ENCODE measurements at places on chromosomes 6 and 20.

GRCh38 chr6:84304881-84305280, 77.4 kb upstream of the CEP162 start:
- DNase-seq: no peak

DNA sequence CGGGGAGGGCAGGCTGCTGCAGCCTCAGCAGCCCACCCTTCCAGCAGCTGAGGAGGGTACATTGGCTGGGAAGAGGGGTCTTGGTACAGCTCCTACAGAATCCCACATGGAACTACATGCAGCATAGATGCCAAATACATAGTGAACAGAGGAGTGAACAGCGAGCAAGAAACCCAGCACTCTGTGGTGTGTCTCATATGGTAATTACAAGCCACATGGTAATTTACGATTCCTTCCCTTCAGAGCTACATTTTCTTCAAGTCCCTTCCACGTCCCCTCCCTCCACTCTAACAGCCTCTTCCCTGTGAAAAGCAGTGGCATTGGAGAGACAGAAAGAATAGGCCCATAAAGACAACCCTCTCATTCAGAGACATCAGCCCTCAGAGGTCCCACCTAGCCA, 167.7 kb downstream of the SYNDIG1 start:
- DNase-seq: no peak

DNA sequence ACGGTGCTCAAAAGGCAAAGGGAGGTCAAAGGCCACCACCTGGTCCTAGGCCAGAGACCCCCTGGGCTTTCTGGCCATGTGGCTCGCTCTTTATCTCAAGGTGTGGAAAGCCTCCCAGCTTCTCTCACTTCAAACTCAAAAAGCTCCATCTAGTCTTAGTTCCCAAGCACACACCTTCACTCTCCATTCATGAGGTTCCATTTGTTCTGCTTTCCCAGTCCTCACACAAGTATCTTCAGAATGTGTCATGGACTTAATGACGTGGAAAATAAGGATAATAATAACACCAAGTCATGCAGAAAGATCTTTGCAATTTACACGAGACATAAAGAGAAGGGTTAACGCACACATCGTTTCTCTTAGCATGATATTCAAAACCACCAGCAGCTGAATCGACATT, 219.3 kb downstream of the GMDS start:
- no peak for DNase-seq

GRCh38 chr20:9989066-9989724, 45.6 kb upstream of the ANKEF1 start:
- no peak for DNase-seq

DNA sequence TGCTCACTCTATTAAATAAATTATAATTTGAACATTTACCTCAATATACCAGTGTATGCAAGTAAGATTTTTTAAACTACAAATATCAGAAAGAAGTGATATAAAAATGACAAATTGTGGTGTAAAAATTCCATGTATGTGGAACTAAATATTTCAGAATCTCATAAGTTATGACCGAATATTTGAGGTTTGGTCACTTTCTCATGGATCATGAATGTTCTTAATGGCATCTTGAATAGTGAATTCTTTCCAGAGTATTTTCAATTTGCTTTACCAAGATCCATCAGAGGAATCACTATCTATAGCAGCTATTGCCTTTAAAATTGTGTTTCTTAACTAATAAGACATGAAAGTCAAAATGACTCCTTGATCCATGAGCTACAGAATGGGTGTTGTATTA, 950.6 kb downstream of the TBC1D32 start:
- DNase-seq: no peak

DNA sequence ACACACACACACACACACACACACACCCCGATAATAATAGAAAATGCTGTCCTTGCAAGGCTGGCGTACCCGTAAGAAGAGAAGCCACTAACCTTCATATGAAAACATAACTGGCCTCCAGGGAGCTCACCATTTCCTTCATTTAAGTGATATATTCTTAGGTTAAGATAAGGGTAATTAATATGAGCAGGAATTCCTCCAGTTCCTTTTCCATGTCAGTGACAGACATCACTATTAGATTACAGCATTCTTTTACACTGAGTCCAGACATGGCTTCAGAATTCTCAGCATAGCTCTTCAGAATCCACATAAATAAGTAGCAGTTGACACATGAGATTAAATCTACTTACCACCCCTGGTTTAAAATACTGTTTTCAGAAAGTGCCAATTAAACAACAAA, 121.9 kb downstream of the SIM1 start:
- DNase-seq: no peak

DNA sequence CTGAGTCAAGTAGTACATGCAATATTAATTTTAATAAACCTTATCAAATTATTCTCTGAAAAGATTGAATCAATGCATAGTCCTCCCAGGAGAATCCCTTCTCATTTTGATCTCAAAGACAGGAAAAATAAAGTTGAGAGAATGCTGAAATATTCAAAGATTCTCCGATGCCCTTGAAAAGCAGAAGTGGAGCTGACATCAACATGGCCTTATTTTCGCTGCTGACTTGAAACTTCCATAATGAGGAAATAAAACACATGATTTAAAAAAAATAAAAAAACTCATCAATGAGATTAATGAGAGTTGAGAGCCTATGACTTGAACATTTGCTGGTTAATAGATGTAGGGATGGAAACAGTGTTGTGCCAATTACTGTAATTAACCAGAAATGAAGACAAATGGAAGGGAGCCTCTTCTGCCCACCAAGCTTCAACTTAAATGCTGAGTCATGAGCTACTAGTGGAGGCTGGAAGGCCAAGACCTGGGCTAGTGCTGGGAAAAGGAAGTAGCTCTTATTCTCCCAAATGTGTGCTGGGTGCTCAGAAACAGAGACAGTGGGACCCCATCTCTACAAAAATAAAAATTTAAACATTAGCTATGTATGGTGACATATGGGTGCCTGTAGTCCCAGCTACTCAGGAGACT, 139.9 kb downstream of the BFSP1 start:
- no peak for DNase-seq

DNA sequence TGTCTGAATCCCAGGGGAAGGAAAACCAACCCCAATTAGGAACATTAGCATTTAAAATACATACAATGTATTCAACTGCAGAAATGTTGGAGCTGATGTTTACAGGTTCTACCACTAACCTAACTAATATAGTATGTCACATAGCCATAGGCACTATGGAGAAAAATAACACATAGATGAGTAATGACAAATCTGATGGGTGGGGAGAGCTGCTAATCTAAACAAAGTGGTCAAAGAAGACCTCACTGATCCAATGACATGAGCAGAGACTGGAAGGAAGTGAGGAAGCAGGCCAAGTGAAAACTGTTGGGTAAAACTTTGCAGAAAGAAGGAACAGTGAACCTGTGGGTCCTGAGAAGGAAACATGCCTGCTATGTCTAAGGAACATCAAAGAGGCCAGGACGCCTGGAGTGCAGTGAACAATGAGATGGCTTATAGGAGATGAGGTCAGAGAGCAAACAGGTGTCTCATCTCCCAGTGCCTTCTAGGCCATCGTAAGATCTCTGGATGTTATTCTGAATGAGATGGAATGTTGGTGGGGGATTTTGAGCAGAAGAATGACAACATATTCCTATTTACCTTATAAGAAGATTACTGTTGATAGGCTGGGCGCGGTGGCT, 135.7 kb downstream of the ALDH8A1 start:
- DNase-seq: no peak

DNA sequence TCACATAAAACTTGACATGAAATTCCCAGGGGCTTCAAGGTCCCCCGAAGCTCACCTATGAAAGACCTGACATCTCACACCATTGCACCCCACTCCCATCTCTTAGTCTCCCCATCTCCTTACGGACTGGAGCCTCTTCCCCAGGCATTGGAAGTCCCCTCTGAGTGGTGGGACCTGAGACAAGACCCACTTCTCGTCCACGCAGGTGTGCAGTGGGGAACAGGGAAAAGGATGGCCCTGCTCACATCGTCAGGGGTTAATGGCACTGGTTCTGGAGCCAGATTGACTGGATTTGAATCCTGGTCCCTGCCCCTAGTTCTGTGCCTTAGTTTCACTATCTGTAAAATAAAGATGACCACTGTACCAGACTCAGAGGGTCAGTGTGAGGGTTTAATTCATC, 15.5 kb downstream of the ADGRF1 start:
- no peak for DNase-seq

DNA sequence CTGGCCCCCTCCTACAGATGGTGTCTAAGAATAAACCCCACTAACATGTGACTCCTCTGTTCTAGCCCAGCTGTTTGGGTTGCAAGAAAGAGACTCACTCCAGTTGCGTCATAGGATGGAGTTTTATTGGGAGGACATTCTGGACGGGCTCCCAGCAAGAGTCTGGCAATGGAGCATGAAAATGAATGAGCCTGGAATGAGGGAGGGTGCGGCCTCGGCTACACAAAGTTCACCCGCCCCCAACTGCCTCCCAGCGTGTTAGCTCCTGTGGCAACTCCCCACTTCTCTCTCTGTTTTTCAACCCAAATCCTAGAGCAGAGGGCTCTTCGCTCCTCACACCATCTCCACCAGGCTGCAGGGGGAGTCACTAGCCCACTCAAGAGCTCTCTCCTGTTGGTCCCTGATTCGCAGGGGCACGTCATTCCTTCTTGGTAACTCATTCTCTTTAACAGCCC, 5.1 kb upstream of the ADAM33 start:
- DNase-seq: no peak

- DNase-seq: no peak
Measured at GRCh38 chr6:41715795-41716515, 19.5 kb downstream of the TFEB start.

DNA sequence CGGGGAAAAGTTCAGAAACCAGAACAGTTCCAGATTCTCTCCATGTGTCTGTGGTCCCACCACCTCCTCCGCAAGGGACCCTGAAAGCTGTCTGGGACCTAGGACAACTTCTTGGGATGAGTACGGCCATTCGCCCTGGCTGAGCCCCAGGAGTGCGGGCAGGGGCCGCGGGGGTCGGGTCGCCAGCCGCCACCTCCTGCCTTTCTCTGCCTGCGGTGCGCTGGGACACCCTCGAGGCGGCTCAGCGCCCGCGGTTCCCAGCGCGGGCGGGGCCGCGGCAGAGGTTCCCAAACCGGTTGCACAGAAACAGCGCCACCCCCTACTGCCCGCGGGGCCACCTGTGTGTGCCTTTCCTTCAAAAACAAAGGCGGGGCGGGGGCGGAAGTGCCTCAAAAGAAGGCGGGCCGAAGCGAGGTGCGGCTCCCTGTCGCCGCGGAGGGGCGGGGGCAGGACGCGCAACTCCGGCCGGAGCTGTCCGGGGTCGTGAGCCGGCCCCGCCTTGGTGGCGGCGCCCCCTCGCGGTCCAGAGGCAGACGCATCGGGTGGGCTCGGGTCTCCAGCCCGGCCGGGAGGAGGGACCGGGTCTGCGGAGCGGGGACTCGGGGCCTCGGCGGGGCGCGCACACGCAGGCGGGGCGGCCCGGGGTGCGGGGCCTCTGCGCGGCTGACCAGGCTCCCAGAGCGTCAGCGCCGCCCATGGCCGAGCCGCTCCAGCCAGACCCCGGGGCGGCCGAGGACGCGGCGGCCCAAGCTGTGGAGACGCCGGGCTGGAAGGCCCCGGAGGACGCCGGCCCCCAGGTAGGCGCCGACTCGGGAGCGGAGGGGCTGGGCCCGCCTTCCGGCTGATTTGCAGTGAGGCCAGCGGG, at the start of gene HEBP2:
HEBP2 (plus strand) TSS at position 423 of the 865 bp plus-strand sequence; CDS start at position 696, 273 bp downstream.
- peak; percentile 91 for DNase-seq

DNA sequence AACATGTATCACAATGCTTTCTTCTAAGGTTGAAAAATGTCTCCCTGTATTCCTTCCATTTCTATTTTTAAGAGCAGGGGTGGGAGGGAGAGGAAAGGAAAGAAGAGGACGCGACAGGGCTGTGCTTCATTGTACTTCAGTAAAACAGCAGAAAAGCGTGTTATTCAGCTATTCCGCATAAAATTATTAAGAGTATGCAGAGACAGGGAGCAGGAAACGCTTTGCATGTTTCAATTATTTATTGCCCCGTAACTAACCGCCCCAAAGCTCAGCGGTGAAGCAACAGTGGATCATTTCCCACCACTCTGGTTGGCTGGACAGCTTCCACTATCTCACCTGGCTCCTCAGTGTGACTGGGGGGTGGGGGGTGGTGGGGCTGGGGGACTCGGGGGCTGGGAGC, 188.9 kb downstream of the TTLL2 start:
- DNase-seq: no peak

GRCh38 chr6:142489722-142490610, 188.2 kb downstream of the ADGRG6 start:
- DNase-seq: no peak

- DNase-seq: no peak
Measured at GRCh38 chr20:18676396-18676795, 88.5 kb downstream of the DTD1 start.

DNA sequence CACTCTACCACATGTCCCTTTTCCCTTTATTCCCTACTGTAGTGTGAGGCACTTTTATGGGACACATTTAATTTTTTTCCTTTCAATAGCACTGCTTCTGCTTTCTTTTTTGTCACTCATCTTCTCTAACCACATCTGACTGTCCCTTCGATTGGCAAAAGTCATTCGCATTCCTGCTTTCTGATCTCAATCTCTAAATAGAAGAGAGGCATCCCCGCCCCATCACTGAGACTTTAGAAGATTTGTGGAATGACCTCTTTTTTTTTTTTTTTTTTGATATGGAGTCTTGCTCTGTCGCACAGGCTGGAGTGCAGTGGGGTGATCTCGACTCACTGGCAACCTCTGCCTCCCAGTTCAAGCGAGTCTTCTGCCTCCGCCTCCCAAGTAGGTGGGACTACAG, 9.1 kb downstream of the ZNF292 start:
- DNase-seq: no peak

DNA sequence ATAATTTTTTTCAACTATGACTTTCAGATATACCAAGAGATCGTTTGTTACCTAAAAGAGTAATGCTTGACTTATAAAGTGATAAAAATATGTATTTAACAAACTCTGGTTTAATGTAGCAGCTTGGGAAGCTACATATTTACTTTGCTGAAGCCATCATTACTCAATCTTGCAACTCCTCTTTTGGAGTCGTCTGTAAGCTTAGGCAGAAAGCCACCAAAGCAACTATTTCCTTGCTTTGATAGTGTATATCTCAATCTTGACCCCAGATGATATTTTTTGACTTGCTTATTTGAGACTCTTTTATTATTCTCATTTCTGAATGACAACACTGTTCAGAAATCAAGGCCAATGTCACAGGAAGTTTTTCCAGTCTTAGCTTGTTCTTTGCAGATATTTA, 183.0 kb downstream of the SAMD5 start:
- no peak for DNase-seq

GRCh38 chr6:38845931-38846330, 130.8 kb downstream of the DNAH8 start:
- DNase-seq: no peak

DNA sequence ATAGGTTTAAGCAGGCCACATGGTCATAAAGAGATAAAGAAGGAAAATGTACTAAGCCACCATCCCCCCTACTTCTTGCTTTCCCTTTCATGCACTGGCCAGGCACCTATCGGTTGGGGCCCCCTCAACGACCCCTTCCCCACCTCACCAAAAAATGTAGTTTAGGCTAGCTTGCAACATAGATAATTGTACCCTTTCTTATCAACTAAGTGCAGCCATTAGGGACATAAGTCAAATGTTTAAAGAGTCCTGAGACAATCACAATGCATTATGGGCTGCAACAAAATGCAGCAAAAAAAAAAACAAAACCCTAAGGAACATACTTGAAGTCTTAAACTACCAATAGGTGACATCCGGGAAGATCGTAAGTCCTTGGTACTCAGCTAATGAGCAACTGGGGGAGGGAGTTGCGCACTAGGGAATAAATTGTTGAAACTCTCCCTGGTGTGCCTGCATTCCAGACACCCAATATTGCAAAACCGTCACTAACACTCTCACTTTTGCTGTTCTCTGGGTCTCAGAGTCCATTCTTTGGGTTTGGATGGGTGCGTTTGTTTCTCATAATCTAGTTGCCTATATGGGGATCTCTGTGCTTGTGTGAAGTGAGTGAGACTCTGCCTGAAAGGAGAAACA, 12.4 kb upstream of the HLA-G start:
- DNase-seq: no peak
